CD4-positive, CD25-positive, alpha-beta regulatory T cell (primary cell): ENCODE measurements at places on chromosomes 2 and 18.

DNA sequence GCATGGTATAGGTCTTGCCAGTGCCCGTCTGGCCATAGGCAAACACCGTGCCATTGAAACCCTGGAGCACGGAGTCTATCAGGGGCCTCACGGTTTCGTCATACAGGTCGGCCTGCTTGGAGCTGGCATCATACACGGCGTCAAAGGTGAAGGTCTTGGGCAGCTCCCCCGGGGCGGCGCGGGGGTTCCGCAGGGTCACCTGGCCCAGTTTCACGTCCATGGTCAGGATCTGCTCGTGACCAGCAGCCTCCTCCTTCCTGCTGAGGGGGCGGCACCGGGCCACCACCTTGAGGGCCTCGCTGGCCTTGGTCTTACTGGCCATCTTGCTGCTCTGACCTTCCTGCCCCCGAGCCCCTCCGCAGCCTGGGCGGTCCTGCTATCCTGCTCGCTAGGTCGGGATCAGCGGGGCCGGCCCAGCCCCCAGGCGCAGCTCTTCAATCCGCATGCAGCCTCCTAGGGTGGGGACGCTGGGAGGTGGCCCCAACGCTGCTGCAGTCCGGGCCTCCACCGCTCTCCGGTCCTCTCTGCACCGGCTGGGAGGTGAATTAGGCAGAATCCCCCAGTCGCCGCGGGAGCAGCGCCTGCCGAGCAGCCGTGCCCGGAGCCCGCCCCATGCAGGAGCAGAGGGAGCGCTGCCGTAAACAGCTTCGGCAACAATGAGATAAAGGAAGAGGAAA lies 563 bp downstream of the KIF3C start:
- DNase-seq: no peak

- no peak for DNase-seq
These were observed 33.7 kb upstream of the BZW1 start for GRCh38 chr2:200778038-200778437.

GRCh38 chr2:9770308-9771100 lies 72.8 kb upstream of the TAF1B start:
- DNase-seq: peak; percentile 29

- no peak for DNase-seq
These were observed 5.5 kb downstream of the COLEC12 start for GRCh38 chr18:495017-495416.

DNA sequence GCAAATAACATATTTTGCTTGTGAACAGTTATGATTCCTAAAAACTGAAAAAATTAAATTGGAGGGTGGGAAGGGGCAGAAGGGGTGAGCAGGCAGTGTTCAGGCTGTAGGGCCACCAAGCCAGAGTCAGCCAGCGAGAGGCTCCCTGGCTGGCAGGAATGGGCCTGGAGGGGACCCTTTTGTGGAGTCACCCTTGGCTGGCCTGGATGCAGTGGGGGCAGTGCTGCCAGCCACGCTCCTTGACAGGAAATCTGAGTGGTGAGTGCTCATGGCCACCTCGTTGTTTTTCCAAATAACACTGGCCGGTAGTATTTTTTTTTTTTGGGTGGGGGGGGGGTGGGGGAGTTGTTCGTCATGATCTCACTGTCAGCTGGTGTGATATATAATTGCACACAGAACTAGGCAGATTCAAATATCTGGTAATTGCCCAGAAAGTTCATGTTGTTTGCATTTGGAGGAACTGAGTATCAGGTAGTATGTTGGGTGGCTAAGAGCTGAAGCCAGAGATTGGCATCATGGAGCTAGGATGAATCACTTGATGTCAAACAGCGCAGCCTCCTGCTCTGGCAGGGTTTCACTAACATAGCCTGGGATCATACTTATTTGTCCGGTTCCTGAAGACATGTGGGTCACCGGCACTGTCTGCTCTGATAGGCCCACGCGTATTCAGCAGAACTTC lies 160.0 kb downstream of the PTGR3 start:
- DNase-seq: no peak

- DNase-seq: no peak
These were observed 59.5 kb upstream of the DYNAP start for GRCh38 chr18:54531402-54532065.

DNA sequence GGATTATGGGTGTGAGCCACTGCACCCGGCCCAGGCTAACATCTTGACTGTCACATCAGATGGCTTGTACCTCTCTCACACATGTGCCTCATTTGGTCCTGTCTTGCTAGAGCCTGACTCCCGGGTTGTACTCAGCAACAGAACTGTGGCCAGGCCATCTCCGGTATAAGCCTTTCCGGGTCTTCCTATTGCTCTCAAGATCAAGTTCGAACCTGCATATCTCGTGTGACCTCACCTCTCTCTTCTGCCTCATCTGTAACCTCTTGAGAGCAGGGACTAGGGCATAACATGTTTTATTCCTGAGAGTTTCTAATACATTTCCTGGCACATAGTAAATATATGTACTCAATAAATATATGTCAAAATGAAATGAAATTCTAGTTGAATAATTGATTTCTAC lies 114.0 kb downstream of the ACAA2 start:
- no peak for DNase-seq

DNA sequence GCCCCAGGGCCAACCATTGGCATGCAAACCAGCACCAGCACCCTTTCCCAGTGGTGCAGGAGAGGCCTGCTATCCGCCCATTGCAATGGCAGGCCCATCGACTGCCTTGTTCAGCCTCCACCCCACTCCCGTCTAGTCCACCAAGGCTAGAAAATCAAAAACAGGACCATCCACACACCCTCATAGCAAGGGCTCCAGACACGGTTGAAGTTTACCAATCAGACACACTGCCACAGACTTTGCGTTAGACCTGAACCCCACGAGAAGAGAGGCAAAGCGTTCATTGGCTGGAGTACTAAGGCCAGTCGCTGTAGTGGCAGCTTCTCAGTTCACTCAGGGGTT lies 95.3 kb upstream of the TEX51 start:
- no peak for DNase-seq

DNA sequence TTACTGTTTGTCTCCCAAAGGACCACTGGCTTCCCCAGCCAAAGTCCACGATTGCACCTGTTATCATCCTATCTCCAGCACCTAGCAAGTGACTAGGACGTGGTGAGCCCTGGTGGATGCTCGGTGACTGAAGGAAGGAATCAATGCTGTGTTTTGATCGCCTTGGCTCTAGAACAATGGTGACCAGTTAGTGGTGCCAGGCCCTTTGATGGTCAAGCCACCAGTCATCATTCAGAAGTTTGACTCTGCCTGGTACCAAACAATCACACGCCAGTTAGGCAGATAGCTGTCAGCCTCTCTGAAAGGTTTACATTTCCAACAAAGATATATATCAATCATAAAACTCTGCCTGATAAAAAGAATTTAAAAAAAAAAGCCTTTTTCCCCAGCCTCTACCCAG lies 244.1 kb downstream of the SH3BP4 start:
- no peak for DNase-seq

DNA sequence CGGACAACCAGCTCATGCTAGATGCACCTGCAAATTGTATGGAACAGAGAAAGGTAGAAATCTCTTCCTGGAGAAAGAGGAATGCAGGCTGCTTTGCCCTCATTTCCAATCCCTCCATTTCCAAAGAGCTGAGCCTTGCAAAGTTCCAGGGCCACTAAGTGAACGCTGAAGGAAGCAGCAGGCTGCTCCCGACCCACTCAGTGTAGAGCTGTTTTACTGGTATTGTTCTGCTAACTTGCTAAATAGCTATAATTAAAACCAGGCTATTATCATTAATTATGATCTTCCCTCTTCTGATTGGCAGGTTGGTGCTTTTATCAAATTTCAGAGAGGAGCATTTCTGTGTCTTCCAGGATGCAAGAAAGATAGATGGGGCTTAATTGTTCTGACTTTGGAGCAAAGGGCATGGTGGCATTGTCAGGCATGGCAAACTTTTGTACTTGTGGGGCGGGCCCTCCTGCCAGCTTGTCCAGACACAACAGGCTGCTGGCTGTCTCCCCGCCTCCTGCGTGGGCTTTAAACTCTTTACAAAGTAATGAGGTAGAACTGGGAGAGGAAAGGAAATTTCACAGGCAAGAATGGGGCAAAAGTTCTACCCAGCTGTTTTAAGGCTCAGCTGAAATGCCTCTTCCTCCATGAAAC lies 40.2 kb downstream of the ALK start:
- no peak for DNase-seq

DNA sequence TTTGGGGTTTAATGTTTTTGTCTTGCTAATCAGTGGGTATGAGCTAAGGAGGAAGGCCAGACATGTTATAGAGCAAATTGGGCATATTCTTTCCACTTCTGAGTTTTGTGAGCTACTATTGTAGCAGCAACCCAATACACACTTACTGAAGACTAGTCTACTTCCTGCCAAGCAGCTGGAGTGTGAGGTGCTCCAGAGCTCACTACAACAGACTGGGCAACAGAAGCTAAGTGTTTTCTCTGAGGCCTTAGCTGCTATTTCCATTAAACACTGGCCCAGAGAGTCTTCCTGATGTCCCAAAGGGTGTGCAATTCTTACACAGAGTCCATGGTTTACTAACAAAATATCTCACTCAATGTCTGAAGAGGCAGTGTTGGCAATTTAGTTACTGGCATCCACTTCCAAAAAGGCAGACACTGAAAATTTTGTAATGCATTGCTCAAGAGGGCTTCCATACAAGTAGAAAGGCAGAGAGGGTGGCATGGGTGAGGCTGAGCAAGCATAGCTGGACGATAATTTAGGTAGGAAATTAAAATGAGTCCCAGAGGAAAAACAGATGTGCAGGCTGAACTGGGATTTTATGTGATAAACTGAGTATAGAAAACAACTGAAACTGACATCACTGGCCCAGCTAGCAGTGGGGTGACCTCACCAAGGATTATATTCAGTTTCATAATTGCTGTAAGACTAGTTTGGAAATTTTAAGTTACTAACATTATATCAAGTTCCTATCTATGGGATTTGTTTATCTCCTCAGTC lies 68.6 kb downstream of the ZC3H6 start:
- no peak for DNase-seq

GRCh38 chr2:169823996-169824372 lies 721 bp downstream of the METTL5 start:
- DNase-seq: no peak

GRCh38 chr2:66189553-66189952 lies 245.4 kb upstream of the MEIS1 start:
- DNase-seq: no peak

GRCh38 chr2:200077210-200077650 lies 121.8 kb downstream of the MAIP1 start:
- no peak for DNase-seq

- DNase-seq: no peak
These were observed 50.0 kb downstream of the SLC8A1 start for GRCh38 chr2:40401896-40402295.

GRCh38 chr2:216389570-216389969 lies 17.3 kb upstream of the MARCHF4 start:
- no peak for DNase-seq

DNA sequence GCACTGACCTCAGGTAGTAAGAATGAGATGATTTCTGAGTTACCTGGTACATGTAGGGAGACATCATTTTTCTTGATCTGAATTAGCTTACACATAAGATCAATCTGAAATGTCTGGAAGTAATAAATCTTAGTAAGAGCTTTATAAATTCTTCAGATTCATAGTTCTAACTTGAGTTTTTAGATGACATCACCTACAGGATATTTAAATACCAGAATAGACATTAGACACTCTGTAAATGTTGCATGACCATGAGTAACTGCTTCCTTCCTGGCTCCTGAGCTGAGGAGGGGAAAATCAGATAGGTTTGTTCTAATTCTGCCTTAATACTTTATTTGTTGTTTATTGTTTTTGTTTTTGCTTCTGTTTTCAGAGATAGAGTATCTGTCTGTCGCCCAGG lies 181.8 kb downstream of the PHLPP1 start:
- DNase-seq: no peak

DNA sequence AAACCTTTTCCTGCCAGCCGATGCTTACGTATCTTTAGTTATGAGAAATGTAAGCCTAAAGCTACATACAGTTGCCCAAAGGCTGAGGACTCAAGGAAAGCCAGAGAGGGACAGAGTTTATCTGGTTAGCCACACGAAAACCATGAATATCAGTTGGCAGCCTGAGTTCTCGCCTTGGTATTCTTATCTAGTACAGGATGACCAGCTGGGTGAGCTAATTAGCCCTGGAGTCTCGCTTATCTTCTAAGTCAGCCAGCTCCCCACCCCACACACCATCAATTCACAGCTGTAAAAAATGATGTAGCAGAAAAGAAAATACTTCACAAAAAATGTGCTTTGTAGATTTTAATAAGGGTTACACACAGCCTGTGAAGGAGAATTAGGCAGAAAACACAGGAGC lies 617.5 kb upstream of the SOX11 start:
- DNase-seq: no peak

- DNase-seq: no peak
These were observed 681 bp downstream of the ACADL start for GRCh38 chr2:210224591-210224940.
